Stimulated activated CD4-positive, alpha-beta T cell treated with anti-CD3 and anti-CD28 coated beads, Interleukin-1b, Interleukin-23, amount 100 ng/mL, for 48 hours (primary cell): ENCODE measurements at places on chromosomes 6 and 20.

DNA sequence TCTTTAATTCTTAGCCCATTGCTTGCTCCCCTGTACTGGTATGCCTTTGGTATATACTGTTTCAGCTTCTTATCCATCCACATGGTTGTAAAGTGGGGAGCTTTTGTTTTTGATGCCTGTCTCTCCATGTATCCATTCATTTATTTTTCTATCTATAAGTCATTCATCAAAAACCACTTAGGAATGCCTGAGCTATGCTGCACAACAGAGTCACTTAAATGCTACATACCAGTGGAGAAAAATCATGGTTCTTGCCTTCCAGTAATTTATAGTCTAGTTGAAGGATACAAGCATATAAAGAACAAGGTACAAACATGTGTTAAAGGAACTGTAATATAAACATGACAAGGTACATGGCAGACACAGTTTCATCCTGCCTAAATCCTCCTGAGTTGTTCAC lies 347.3 kb downstream of the NRN1 start:
- no peak for DNase-seq

- DNase-seq, result no peak
Observed at GRCh38 chr6:82385546-82385945, 21.9 kb downstream of the TPBG start.

GRCh38 chr6:117501722-117502121 lies 19.2 kb downstream of the DCBLD1 start:
- DNase-seq, result no peak

DNA sequence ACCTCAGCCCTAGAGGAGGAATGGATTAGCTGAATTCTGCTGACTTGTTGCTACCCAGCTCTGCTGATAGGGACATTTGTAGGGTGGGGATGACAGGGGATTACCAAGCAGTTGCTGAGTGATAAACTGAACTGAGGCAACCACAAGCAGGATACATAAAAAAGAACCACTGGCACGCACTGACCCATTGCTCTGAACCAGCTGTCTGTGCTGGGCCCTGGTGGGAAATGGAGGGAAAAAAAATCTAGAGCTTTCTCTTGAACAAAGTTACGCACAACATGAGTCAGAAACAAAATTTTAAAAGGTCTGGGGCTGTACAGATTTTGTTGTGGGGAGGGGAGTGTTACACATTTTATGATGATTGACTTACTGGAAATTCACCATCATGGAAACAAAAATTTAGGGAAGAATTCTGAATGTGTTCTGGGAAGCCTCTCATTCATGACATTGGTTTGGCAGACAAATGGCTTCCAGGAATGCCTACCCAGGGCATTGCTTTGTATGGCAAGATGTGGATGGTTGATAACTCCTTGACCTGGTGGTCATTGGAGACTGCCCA lies 37.7 kb downstream of the FOXO3 start:
- peak; percentile 24 for DNase-seq

GRCh38 chr6:101443315-101443714 lies 49.8 kb downstream of the GRIK2 start:
- DNase-seq, result no peak

GRCh38 chr6:113428702-113429101 lies 428.4 kb upstream of the MARCKS start:
- DNase-seq, result no peak

- DNase-seq, result no peak
Observed at GRCh38 chr20:49431329-49431728, 51.1 kb downstream of the KCNB1 start.

- DNase-seq, result peak; percentile 47
Observed at GRCh38 chr6:33607784-33608161, 13.3 kb upstream of the ITPR3 start.

GRCh38 chr20:11144114-11144950 lies 470.5 kb upstream of the JAG1 start:
- no peak for DNase-seq

- DNase-seq, result no peak
Observed at GRCh38 chr20:5796331-5797040, 46.3 kb downstream of the SHLD1 start.

GRCh38 chr20:49303065-49303552 lies 25.3 kb upstream of the ZNFX1 start:
- no peak for DNase-seq

GRCh38 chr6:167683028-167683862 lies 143.5 kb upstream of the AFDN start:
- DNase-seq, result no peak

DNA sequence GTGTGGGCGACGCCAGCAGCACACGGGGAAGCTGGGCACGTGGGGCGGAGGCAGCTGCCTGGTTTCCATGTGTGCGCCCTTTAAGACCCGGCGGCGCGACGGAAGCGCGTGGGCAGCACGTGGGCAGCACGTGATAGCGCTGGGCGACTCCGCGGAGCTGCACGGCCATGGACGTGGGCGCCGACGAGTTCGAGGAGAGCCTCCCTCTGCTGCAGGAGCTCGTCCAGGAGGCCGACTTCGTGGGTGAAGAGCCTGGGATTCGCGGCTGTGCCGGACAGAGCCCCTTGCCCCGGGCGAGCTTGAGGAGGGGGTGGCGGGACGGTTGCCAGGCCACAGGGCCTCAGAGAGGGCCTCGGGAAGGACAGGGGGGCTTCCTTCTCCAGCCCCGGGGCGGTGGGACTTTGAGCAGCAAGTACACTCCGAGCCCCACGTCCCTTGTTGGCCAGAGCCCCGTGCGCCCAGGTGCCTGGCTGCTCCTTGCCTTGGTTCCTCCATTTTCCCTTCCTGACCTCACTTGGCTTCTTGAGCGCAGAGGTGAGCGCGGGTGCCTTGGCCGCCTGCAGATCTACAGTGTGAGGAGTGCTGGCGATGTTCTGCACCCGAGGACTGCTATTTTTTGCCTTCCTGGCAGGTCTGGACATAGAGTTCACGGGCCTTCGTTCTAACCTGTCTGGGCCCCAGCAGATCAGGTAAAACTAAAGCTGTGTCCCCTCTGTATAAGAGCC lies at the start of gene PNLDC1:
PNLDC1 (plus strand) TSS at position 136 of the 725 bp plus-strand sequence; CDS start at position 168, 32 bp downstream.
- DNase-seq, result no peak

- DNase-seq, result no peak
Observed at GRCh38 chr6:39465539-39465938, 143.0 kb upstream of the KCNK16 start.

DNA sequence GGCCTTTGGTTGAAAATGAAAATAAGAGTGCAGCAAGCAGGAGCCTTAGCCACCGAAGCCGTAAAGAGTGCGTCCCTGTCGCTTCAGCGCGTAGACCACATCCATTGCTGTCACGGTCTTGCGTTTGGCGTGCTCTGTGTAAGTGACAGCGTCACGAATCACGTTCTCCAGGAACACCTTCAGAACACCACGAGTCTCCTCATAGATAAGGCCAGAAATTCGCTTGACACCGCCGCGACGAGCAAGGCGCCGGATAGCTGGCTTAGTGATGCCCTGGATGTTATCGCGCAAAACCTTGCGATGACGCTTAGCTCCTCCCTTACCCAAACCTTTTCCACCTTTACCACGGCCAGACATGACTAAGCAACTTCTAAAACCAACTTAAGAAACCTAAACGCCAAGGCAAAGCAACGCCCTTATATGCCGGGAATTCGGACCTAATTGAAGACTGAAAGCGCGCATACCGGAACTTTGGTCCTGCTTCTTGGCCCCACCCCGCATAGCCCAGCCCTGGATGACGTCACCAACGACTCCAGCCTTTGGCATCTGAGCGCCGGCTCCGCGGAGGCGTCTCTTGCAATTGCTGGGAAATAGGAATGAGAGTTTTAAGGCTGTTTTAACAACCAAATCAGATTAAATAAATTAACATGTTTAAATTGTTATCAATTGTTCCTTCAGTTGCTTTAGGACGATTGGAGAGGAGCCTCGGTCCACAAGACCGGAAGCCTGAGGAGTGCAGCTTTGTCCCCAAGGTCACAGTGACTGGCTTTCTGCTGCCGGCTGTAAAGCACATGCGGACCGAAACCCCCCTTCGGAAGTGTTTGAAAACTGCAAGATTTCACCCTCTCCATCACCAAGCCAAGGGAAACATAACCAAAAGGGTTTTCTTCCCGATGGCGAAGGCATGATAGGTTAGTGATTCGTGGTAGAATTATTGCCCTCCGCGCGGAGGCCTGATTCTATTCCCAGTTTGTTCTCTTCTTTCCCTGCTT lies 79.6 kb upstream of the BTN3A2 start:
- peak; percentile 98 for DNase-seq

- DNase-seq, result no peak
Observed at GRCh38 chr6:88141561-88142296, 24.4 kb downstream of the CNR1 start.

DNA sequence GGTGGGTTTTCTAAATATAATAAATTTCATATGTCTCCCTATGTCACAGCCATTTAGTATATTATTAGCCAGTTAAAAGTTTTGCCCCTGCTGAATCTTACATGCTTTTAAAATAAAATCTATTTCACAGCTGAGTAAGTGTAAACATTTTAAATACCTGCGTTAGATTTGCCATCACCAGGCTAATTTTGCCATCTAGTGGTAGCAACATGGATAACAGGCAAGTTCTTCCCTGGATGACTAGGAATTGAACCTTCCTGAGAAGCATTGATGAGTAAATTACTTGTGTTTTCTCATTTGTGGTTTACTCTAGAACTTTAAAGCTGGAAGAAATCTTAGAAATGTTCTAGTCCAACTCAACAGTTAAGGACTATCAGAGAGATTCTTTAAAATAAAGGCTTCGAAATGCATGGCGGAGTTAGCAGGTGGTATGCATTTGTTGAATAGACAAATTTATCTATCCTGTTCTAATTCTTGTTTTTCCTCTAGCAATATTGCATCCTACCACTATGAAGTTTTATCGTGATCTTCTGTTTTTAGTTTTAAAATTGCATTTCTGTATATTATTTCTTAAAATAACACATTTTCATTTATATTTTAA lies 2.6 kb downstream of the PRSS35 start:
- no peak for DNase-seq

GRCh38 chr6:112360498-112360897 lies 13.4 kb downstream of the RFPL4B start:
- no peak for DNase-seq

DNA sequence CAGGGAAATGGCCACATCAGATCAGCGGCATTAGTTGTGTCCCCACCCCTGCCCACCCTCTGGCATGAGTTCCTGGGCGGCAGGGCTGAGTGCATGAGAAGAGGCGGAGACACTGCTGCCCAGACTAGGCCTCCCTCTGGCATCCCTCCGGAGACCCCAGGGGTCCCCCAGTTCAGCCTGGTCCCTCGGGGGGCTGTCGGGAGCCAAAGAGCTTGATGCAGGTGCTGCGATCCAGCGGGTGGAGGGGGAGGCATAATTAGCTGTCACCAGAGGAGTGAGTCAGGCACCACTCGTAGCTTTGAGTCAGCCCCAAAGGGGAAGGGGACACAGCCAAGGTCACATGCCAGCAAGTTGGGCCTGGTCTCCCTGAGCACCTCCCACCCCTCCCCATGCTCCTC lies 34.5 kb downstream of the DLGAP4 start:
- DNase-seq, result no peak

- no peak for DNase-seq
Observed at GRCh38 chr6:99132026-99132635, 184.4 kb upstream of the FBXL4 start.

- no peak for DNase-seq
Observed at GRCh38 chr6:80129485-80129884, 23.0 kb downstream of the BCKDHB start.

- no peak for DNase-seq
Observed at GRCh38 chr20:45115386-45115774, 406 bp upstream of the WFDC5 start.

GRCh38 chr6:132954936-132955335 lies 140.6 kb downstream of the RPS12 start:
- no peak for DNase-seq

DNA sequence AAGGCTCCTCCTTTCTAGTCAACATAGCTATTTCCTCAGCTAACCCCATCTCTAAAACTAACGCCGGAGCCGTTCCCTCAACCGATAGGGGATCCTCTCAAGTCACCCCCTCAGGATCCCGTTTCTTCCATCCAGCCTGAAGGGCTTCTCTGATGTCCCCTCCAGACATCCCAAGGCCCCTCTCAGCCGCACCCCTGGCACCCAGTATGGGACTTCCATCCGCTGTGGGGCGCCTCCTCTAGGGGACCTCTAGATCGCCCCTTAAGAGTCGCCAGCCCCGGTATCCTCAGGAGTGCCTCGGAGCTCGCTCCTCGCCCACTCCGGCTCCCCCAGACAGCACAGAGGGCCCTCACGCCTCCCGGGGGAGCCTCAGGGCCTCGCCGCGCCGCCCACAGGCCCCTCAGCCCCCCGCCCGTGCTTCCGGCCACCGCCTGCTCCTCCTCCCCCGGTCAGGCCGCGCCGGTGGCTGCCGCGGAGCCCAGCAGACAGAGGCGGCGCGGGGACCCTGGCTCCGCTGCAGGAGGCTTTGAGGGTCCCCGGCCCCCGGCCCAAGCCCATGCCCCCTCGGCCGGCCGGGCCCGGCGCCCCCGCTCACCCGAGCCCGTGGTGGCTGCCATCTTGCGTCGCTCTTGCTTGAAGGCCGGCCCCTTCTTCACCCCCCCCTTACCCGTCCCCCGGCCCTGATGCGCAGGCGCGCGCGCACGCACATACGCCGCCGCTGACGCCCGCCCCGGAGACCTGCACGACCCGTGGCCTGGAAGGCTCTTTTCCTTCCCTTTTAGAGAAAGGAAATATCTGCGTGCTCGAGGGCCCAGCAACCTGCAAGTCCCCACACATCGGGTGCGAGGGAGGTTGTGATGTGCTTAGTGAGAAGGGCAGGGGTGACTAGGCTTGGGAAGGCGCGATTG lies at the start of gene UBE2V1:
UBE2V1 (minus strand) TSS at position 639 of the 908 bp plus-strand sequence; CDS start at position 617, 22 bp downstream.
- DNase-seq, result peak; percentile 89

GRCh38 chr6:137299681-137300080 lies 80.5 kb upstream of the IFNGR1 start:
- DNase-seq, result no peak

DNA sequence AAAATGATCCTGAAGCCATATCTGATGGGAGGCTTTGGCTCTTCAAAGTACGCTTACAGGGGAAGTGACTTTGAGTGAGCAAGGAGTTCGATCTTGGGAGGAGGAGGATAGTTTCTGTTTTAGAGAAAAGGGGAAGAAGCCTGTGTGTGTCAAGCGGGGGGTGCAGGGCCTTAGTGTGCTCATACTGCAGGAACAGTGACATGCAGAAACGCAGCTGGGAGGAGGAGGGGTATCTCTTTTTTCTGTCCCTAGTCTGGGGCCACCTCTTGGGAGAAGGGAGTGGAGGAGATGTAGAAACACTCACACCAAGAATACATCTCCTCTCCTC lies 19.8 kb downstream of the SIRPD start:
- DNase-seq, result no peak

- DNase-seq, result no peak
Observed at GRCh38 chr20:9353916-9354276, 160.5 kb upstream of the LAMP5 start.

GRCh38 chr20:31875671-31876070 lies 5.2 kb downstream of the TTLL9 start:
- DNase-seq, result no peak

DNA sequence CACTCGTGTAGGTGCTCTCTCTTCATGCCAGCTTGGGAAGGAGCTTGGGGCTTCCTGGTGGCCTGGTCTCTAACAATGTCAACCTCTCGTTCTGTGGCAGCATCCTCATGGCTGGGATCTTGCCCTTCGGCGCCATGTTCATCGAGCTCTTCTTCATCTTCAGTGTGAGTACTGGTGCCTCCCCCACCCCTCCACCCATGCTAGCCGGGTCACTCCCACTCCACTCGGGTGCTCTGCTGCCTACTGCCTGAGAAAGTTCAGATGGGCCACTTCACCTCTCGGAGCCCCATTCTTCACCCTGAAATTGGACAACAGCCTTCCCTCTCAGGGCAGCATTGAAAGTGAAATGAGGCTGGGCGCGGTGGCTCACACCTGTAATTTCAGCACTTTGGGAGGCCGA lies 48.8 kb downstream of the TM9SF4 start:
- no peak for DNase-seq
